GM13977 (cell line): ENCODE measurements at places on chromosomes 3 and 15.

GRCh38 chr15:74138642-74139041 is 8.3 kb downstream of the ISLR2 start:
- DNase-seq: no peak

DNA sequence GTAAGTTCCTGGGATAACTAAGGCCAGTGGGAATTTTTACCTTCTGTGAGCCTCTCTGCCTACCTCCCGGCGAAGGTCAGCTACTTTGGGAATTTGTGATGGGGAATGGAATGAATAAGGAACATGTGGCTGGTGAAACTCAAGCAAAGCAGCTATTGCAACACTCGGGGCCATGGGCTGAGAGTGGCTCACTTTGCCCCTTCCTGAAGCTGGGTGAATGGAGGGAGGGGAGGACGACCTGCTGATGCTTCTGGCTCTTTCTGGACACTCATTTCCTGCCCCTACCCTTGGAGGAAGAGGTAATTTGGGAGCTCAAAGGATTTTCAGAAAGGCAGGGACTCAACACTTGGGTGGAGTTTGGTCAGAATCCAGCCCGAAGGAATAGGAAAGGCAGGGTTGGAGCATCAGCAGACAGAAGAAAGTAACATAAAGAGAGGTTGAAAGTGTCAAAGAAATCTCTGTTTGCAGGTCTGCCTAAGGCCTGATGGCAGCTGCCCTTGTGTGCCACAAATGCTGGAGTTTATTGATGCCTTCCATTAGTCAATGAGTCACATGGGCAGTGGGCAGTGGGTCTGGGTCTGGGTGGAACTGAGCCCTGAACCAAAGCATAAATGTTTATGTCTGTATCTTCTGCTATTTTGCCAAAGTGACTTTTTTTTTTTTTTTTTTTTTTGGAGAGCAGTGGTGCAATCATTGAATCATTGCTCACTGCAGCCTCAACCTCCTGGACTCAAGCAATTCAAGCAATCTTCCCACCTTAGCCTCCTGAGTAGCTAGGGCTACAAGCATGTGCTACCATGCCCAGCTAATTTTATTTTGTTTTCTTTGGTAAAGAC is 12.4 kb downstream of the LAMP3 start:
- no peak for DNase-seq

DNA sequence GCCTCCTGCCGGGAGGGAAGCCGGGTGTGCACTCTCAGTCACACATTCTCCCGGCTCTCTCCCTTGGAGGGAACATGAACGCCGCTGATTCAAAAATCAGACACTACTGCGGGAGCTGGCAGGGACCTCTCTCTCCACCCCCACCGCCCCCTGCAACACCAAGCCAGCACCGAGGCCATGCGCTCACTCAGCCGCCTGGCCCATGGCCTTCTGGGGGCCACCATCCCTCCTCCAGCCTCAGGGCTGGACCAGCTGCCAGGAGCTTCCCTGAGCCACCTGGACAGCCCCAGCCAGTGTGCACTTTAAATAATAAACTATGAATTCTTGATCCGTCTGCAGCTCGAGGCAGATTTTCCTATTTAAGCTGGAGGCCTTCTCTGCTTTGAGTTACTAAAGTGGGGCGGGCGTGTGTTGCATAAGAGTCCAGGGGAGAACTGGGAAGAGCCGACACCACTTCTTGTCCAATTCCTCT is 30.6 kb downstream of the ADAMTS17 start:
- DNase-seq: no peak

DNA sequence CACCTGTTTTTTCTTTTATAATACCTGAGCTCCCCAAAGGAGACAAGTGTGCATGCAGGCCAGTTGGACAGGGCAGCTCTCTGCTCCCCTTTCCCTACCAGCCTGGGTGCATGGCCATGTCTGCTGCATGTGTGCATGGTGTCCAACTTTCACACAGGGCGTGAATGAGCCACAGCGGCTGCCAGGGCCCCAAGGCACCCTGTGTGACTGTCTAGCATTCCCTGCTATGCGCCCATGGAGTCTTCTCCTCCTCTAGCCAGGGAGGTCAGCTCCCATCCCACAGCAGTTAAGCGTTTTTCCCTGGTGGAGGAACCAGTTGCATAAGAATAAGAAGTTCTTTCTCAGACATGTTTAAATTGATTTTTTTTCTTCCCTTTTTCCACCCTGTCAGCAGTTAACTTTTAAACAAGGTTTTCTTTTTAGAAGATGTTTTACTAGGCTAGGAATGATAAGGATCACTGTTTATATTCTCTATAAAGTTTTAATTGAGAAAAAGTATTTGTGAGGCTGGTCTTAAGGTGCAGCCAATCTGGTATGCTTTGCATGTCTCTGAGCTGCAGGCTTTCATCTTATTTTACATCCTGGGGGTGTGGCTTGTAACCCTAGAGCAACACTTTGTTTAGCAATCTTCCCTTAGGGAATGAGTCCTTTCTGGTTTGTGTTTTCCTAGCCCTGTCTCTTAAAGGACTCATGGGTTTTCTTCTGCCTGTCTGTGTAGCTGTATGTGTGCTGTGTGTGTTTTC is 20.5 kb upstream of the OR5H1 start:
- no peak for DNase-seq

GRCh38 chr3:176964661-176965060 is 232.6 kb downstream of the TBL1XR1 start:
- DNase-seq: no peak

- no peak for DNase-seq
Measured at GRCh38 chr3:133208184-133208583, 170.0 kb downstream of the TMEM108 start.

- peak; percentile 83 for DNase-seq
Measured at GRCh38 chr15:76987896-76988860, 6.7 kb upstream of the PSTPIP1 start.

DNA sequence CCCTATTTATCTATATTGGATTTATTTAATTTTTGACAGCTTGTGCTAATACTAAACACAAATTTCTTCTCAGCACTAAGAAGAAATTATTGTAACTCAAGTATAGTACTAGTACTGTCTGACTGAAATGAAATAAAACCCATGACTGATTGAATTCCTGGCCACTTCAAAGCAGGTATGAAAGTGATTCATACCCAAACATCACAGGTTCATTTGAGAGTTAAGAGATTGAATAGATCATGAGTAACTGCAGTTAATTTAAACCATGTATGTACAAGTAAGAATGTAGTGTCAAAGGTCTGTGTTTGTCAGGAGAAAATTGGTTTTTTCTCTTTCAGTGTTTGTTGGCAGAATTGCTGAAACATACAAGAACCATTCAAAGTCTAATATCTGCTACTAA is 332.0 kb upstream of the GRM7 start:
- no peak for DNase-seq

GRCh38 chr3:79285871-79286270 is 481.9 kb downstream of the ROBO1 start:
- no peak for DNase-seq
